ENCODE measurements at places on chromosomes 5 and 9.

- no peak for DNase-seq
These were observed 8.9 kb downstream of the ZBTB34 start for GRCh38 chr9:126869368-126869767.

DNA sequence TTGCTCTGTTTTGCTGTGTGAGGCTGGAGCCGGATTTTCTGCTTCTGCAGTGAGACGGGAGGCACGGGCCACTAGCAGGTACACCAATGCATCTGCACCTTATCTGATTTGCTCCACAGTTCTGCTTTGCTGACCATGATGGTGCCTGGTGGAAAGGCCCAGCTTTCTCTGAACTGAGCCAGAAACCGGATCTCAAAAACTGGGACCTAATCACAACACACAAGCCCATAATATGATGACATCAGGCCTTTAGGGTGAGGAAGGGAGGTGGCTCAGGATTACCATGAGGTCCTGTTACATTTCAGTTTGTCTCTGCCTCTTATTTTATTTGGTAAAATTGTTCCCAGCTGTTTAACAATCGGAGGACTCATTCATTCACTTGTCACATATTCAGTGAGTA lies 49.8 kb downstream of the FGF1 start:
- DNase-seq: no peak

DNA sequence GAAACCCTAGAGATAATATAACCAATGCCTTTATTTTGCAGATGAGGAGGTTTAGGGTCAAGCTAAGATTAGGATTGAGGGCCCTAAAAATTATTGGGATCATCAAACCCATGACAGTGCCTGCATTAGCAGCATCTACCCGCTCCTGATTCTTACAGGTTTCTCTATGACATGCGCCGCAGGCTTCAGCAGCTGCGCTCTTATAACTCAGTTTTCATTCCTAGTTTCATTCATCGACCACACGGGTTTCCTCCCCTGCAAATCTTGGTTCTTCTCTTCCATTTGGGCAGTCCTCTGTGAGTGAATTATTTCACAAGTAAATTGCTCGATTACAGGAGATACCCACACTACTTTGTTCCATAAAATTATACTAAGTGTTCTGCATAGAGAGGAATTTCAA lies 137.2 kb downstream of the SLC24A2 start:
- DNase-seq: no peak

GRCh38 chr9:74800226-74800625 lies 87.5 kb downstream of the TRPM6 start:
- DNase-seq: no peak

DNA sequence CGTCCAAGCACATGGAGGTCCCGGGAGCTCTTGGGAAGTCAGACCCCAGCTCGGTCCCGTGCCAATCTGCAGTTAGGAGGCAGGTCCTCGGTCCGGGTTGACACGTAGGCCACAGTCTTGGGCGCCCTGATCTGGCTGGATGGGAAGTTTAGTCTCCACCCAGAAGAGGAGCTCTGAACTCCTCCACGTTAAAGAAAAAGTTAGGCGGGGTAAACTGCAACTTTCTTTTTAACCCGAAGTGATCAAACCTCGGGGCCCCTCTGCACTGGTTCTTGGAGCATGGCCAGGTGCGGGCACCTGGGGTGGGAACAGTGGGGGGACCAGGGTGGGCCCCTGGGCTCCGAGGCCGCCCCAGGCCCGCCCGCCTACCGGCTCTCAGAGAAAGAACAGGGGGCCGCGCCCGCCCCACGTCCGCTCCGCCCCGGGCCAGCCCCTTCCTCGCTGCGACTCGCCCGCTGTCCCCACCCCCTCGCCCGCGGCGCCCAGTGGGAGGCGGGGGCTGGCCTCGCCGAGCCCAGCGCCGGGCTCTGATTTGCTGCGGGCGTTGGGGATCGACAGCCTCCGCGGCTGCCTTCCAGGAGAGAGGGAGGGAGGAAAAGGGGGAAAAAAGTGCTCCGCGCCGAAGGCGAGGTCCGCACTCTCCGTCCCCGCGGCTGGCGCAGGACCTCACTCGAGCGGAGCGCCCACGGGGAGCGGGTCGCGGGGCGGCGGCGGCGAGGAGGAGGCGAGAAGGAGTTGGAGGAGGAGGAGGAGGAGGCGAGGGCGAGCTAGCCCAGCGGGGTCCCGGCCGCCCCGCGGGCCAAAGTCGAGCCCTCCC lies at the start of gene COL5A1:
Gene COL5A1, plus strand, starts transcription at position 631 of the 817 bp plus-strand sequence. CDS start 385 bp downstream, outside the sequence.
- DNase-seq: no peak

GRCh38 chr5:103498211-103498610 lies 64.4 kb downstream of the NUDT12 start:
- DNase-seq: no peak

GRCh38 chr9:114893221-114894010 lies 37.0 kb downstream of the TNFSF8 start:
- no peak for DNase-seq

DNA sequence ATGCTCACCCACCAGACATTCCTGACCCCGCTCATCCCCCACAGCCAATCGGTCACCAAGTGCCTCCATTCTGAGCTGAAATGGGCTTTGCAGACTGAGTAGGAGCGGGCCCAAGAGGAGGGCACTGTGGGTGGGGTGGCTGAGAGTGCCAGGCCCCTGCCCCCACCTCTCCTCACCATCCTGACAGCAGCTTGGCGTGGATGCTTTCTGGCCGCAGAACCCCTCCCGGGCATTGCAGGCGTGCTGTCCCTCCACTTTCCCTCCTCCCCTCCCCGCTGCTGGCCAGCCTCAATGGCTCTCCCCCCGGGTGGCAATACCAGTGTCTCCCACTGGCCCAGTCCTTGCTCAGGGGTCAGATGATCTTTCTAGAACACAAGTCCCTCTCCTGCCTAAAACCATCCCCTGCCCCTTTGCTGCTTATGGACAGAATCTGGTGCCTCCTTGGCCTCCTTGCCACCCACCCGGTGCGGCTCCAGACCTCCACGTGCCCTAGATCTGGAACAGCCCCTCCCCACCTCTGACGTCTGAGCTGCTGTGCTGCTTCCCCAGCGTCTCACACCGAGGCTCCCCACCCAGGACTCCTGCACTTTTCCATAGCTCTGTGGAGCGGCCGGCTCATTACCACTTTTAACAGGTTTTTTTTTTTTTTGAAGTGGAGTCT lies 6.1 kb downstream of the FLT4 start:
- DNase-seq: no peak

DNA sequence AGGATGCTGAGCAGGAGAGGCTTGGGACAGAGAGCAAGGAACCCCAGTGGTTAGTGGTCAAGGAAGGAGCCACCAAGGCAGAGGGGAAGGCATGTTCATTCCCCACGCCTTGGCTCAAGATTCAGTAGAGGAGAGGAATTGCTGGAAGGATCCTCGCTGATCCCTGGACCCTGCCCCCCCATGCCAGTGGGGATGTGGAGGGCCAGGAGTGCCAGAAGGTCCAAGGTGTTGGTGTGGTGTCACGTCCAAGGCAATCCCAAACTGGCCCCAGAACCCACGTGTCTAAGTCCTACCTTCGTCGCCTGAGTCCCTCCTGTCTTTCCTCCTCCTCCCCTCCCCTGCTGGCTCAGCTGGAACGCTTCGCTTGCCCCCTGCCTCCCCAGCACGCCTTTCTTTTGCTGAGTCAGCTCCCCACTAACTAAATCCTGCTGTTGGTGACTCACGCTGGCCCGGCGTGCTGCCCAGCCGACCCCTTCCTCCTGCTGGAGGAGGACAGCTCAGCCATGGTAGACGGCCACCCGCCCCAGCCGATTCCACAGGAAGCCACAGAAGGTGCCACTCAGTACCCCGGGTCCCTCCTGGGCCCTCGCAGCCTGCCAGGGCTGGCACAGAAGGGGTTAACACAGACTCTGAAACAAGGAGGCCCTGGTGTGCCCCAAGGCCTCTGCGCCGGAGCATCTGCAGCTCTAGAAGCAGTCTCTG lies 37.6 kb upstream of the ORM1 start:
- no peak for DNase-seq

GRCh38 chr5:140258016-140258415 lies 44.9 kb downstream of the PFDN1 start:
- no peak for DNase-seq

DNA sequence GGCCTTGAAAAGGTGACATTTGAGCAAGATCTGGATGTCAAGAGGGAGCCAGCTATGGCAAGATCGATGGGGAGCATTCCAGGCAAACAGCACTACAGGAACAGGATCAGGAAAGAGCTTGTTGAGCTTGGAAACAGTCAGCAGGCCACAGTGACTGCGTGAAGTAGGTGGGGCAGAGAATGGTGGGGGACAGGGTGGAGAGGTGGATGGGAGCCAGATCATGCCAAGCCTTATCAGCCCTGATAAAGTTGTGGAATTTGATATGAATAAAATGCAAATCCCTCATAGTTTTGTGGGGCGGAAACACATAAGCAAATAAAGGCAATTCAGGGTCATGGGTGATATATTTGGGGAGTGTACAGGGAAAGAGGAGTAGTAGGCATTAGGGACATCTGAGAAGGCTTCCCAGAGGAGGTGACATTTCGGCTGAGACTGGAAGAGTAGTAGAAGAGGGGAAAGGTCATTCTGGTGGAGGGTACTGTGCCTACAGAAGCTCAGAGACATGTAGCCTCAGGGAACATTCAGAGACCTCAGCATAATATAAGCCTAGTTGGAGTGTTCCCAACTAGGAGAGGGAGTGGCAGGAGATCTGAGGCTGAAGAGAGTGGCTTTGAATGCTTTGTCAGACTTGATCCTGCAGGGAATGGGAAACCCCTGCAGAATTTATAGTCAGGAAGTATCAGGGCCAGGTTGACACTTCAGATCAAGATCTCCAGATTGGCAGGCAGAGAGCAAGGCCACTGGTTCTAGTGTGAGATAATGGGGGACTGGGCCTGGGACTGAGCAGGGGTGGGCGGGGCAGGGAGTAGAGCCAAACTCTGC lies 9.7 kb upstream of the CYSTM1 start:
- DNase-seq: no peak

DNA sequence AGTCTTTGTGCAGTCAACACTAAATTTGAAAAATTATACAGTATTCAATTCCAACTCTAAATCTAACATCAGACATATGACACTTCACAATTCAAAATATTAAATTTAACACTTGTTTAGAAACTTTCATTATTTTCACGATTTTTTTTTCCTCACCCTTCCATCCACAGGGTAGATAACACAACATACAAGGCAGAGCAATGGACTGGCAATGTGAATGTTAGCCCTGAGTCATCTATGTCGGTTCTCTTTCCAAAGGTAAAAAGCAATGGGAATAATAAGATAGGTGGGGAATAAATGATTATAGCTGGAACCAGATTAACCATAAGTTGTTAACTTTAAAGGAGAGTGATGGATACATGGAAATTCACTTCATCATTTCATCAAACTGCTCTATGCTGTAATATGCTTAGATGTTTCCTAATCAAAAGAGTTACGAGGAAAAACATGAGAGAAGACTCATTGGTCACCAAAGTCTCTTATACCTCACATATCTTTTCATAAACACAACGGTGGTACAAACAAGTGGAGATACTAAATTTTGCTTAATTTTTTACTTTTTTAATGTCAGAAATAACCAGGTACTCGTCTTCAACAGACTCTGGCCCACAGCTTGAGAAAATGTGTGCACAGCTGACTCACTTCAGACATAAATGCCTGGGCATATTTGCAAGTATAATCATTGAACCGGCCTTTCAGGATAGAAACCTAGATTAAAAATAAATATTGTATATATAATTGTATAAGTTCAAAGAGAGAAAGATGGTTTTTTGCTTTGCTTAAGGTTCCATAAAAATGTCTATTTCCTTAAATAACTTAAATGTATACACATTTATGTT lies 23.0 kb downstream of the RFX3 start:
- DNase-seq: no peak

DNA sequence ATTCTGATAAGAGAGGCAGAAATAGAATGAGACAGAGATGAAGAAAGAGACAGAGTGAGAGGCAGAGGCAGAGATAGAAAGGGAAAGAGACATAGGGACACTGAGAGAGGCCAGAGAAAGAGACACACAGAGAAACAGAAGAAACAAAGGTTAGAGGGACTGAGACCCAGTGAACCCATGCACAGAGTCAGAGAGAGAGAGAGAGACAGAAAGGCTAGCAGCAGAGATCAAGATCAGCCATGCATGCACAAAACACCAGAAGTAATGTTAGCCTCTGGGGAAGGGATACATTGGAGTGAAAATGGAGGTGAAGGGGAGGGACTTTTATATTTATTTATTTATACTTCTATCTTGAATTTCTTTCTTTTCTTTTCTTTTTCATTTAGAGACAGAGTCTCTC lies 14.1 kb upstream of the SPARC start:
- DNase-seq: no peak

DNA sequence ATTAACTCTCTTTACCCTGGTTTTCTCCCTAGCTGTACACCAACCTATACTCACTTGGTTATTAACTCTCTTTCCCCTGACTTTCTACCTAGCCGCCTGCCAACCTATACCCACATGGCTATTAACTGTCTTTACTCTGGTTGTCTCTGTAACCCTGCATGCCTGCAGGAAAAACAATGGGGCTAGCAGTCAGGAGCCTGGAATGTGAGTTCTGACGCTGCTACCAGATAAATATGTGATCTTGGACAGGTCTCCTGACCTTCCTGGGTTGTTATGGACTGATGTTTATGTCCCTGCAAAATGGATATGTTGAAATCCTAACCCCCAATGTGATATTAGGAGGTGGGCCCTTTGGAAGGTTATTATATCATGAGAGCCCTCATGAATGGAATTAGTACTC lies 119.2 kb downstream of the SMARCA2 start:
- DNase-seq: no peak

GRCh38 chr5:115723220-115723619 lies 93.2 kb downstream of the CDO1 start:
- no peak for DNase-seq

Measured in cerebellar nuclear complex (tissue), 1 donor.